Inflammatory macrophage (primary cell): ENCODE measurements at places on chromosomes 6 and 20.

- no peak for DNase-seq
These were observed 117.5 kb downstream of the FLRT3 start for GRCh38 chr20:14219801-14220461.

- no peak for DNase-seq
These were observed 834.0 kb downstream of the MAFB start for GRCh38 chr20:39855056-39855455.

DNA sequence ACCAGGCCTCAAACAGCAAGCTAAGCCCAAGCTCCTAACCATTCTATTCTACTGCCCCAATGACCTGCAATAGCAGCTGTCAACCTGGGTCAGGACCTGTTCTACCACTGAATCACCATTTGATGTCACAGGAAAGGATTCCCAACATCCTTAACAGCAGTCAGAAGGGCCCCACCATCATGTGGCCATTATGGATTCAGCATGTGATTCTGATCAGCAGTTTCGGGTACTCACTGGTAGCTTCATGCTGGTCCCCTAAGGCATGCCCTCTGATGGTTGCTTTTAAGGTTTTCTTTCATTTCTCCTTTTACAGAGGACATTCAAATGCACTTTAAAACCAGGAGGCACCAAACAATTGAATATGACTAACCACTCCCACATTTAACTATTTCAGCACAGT, 37.3 kb upstream of the MAP7 start:
- peak; percentile 19 for DNase-seq

DNA sequence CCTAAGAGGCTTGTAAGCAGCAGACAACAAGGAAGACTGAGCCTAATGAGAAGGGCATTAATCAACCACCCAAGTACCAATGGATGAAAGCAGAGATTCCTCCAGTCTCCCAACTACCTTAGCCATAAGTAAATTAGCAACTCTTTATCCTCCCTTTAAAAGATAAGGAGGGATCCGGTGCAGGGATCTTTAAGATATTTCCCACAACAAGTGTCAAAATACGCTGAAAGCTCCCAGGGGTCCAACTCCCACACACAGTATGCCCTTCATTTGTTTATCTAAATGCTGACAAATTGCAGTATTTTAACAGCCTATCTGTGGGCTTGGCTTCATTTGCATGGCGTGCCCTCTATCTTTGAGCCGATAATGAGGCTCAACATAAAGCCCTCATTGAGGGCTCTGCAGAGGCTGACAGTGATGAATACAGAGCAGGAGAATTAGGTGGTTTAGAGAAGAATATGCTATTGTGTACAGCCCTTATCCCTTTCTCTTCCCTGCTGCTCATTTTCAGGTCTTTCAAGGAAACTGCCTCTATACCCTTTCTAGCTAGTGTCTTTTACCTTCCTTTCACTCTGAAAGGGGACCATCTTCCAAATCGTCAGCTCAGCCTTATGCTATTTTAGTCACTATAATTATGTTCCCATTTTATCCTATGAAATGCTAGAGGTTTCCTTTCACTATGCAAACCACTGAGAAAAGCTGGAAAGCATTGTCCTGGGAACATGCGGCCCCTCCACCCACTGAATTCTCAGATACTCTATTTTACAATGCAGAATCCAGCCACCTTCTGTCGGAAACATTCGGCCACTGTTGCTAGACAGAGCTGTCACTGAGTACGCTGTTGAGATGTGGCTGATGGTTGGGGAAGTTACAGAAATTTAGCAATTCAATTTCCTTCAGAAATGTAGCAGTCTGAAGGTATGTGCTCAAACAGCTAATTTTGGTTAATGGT, 575.2 kb upstream of the JAG1 start:
- DNase-seq: no peak

DNA sequence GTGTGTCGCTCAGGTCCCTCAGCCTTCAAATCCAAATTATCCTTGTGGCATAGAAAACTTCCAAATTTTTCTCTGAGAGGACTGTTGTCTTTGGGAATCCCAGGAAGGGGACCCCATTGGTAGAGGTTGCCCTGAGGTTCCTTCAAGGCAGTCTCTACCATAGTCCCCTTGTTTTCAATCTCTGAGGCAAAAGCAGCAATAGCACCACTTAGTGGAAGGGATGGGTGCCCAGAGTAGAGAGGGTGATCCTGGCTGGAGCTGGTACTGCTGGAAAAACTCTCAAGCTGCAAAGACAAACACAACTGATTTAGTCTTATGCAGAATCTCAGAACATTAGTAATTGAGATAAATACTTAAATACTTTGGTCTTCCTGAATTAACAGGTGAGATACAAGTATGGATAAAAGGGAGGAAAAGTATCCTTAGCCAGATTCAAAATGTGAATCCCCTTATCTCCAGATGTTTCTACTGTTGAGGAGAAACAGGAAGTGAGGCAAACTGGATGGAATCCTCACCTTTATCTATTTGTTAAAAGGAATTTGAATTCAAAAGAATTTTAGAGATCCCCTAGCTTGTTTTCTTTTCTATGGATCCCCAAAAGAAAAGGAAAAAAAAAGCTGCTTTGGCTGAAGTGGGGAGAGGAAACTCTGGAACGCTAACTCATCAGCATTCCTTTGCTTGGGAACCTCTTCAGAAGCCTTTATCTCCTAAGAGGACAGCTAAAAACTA, 13.4 kb downstream of the ZNF318 start:
- no peak for DNase-seq

DNA sequence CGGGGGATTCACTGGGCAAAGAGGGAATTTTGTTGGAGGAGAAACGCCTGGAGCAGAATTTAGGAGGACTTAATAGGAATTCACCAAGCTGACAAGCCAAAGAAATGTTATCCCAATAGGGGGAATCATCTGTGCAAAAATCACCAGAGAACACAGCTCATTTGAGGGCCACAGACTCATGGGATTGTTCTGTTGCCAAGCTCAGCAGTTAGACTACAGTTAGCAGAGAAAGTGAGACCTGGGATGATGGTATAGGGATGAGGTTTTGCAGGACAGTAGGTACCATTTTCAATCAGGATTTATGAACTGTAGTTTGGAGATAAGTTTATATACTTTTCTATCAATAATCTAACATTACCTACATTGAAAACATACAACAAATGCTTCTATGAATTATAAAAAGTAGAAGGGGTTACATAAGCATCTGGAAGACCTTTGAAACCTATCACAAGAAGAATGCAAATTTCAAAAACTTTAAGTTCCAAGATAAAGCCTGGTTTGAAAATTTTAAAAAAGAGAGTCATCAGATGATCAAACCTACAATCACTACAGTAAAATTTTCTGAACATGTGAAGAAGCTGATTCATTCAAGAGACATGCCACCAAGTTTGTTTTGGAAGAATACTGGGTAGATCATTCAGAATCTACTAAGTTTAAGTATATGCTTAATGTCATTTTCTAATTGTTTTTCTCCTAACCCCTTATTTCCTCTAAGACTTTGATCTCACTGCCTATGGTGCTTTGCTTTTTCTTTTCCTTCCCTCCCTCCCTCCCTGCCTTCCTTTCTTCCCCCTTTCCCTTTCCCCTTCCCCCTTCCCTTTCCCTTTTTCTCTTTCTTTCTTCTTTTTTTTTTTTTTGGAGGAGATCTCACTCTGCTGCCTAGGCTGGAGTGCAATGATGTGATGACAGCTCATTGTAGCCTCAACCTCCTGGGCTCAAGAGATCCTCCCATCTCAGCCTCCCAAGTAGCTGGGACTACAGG, 81.5 kb downstream of the KIF13A start:
- no peak for DNase-seq

DNA sequence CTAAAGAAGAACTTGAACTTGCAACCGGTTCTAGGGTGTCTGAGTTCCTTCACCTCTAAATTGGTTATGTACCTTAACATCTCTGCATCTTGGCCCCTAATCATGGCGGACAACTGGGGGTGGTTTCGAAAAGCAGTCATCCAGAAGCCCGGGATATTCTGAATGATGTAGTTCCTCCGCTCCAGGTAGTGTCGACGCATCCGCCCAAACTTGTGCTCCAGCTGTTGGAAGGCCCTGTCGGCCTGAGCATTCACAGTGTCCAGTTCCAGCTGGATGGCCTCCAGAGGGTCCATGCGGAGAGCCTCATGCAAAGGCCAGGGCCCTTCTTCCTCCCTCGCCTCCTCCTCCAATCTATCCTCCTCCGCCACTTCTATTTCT, 887 bp downstream of the TSPYL1 start:
- no peak for DNase-seq

- DNase-seq: no peak
These were observed 118.4 kb upstream of the AKIRIN2 start for GRCh38 chr6:87820343-87820984.

- DNase-seq: no peak
These were observed 118.5 kb downstream of the SYCP2 start for GRCh38 chr20:59814840-59815340.

DNA sequence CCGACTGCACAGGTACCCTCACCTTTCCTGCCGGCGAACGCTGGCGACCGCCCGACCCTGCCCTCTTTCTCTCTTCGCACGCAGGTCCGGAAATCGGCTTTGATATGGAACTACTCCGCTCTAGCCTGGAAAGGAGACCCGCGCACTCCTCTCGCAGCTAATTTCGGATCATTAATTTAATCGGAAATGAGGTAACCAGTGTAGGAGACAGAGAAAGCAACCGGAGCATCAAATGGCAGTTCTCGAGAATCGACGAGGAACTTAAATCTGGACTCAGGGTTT, 949 bp upstream of the ATXN1 start:
- no peak for DNase-seq

DNA sequence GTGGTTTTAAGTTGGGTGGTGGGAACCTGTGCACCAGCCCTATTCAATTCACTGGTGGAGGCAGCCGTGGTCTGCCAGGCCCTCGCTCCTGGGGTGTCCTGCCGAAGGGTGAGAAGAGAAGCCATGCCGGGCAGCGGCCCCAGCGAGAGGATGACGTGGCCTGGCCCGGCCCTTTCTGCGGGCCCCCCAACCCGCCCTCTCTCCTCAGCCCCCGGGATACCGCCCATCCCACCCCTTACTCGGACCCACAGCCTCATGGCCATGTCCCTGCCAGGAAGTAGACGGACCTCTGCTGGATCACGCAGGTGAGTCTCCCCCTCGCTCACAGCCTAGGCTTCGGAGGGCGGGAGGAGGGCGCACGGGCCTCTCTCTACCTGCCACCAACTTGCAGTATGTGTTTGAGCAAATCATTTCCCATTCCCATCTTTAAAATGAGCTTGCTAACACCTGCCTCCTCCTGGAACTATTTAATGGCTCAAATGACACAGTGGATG, 30.1 kb downstream of the SNPH start:
- no peak for DNase-seq

GRCh38 chr6:95413789-95414188, 163.5 kb upstream of the MANEA start:
- no peak for DNase-seq

- DNase-seq: no peak
These were observed 135.8 kb downstream of the SLC35F1 start for GRCh38 chr6:118042855-118043254.

DNA sequence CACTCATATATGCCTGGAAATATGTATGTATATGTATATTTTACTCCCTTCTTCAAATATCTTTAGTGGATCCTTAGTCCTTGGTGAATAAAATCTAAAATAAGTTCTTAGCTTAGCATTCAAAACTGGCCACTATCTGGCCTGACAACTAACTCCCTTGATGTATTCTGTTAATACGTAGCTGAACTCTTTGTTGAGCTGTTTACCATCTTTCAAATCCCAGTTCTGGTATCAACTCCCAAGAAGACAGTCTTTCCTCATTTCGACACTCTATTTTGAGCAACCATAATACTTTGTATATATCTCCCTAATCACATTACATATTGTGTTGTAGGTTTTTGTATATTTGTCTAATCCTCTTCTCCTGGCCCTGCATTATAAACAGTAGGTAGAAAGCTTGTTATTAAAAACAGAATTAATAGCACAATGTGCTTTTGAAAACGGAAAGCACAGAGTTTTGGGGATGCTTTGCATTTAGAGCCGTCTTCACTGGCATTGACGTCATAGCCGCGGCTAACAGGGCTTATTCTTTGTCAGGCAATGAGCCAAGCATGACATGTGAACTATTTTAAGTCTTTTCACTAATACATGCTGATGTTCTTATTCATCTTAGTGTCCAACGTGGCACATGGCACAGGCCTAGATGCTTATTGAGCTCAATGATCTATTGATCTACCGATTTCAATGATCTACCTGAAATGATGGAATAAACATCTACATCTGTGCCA, 47.2 kb upstream of the CCN2 start:
- DNase-seq: no peak

- DNase-seq: no peak
These were observed 129.3 kb upstream of the TOP1 start for GRCh38 chr20:40899344-40899743.

- DNase-seq: no peak
These were observed 995.8 kb upstream of the FLRT3 start for GRCh38 chr20:15333170-15333569.

DNA sequence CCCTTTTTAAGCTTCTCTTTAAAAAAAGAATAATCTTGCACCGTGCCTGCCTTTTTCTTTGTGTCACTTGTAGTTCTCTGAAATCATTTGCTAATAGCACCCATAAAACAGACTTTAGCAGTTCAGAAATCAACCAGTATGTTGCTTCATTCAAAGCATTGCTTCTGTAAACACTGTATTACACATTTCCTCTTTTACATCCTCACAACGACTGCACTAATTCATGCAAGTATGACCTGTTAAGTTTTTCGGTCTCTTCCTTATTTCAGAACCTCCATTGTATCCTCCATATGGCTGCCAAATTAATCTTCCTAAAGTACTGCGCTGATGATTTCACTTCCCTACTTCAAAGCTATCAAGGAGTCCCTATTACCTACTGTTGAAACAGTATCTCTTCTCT, 142.9 kb upstream of the RNF217 start:
- DNase-seq: peak; percentile 94

DNA sequence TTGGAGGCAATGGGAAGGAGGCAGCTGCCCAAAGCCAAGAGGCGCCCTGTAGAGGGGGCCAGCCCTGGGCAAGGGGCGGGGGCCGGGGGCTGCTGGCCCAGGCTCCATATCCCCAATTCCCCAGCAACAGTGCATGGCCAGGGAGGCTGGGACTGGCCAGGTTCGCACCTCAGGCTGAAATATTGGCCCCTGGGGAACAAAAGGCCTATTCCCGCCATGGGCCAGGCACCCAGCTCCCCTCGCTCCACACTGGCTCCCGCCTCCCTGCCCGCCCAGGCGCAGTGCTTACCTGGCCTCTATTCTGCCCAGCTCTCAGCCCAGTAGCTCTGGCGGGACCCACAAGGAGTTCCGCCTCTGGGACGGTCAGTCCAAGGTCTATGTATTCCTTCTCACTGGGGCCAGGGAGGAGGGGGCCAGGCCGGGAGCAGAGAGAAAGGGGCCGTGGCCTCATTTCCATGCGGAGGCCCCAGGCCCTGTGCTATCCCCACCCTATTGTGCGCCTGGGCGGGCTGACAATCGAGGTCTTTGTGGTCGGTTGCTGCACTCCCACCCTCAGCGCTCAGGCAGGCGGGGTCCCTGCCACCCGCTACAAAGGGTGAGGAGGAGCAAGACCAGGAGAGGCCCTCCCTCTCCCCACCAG, 42.3 kb downstream of the YTHDF1 start:
- no peak for DNase-seq

- DNase-seq: no peak
These were observed 54.7 kb downstream of the TRAM2 start for GRCh38 chr6:52522151-52522626.

- no peak for DNase-seq
These were observed 163.9 kb downstream of the ANKRD60 start for GRCh38 chr20:58064411-58065010.

GRCh38 chr6:147023148-147023547, 181.1 kb upstream of the STXBP5 start:
- DNase-seq: no peak
